NCI-H187 (cell line): ENCODE measurements at places on chromosomes 12 and 14.

GRCh38 chr14:70597731-70598130 lies 2.7 kb downstream of the MED6 start:
- no peak for DNase-seq

DNA sequence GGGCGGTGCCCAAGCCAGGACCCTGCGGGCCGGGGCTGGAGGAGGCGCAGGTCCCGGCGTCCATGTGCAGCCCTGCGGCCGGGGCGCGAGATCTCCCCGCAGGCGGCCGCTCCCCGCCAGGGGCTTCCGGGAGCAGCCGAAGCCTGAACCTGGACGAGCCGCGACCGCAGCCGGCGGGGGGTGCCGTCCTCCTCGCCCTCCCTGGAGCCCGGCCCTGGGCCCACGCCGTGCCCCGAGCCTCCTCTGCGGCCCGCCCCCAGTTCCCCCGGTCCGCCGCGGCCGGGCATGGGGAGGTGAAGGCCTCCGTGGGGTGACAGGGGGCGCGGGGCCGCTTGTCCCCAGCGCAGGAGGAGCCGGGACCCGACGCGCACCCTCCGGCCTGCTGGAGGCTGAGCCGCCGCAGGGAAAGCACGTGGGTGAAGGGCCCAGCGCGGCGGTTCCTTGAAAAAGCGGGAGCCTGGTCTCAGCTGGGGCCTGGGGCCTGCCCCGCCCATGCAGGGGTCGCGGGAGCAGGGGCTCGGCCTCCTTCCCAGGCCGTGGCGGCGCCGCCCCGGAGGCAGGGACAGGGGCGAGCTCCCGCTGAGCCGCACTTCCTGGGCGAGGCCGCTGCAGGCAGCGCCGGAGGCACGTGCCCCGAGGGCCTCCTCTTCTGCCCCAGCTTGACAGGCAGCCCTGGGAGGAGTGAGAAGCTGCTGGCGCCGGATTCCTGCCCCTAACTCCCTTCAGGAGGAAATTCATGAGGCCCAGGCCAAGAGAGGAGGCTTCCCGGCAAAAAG lies 55.6 kb upstream of the PPP2R5C start:
- no peak for DNase-seq

DNA sequence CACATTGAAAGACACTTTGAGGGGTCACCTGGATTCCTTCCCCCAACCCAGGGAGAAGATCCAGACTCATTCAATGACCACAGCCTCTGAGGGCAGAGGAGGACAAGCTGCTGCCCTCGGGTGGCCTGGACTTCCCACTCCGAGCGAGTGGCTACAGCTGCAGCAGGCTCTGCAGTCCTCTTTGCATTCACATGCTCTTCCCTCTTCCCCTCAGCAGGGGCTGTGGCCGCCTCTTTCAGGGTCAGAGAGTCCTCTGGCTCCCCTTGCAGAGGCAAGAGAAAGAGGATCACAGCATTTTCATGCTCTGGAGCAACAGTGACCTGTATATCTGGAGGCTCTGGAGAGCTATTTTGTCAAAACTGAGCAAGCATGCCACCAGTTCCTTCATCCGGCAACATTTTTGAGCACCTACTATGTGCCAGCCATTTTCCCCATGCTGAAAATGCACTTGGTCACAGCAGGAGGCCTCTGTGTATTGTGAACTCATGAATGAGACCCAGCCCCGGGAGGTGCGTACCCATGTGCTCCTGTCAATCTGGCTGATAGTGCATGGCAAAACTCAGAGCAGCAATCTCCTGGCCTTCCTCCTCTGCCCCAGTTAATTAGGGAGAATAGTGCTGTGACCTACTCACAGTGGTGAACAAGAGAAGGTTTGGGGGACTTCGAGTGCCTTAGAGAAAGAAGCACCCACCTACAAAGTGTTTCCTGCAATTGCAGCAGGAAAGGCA lies 42.9 kb upstream of the KCNA5 start:
- DNase-seq: no peak

DNA sequence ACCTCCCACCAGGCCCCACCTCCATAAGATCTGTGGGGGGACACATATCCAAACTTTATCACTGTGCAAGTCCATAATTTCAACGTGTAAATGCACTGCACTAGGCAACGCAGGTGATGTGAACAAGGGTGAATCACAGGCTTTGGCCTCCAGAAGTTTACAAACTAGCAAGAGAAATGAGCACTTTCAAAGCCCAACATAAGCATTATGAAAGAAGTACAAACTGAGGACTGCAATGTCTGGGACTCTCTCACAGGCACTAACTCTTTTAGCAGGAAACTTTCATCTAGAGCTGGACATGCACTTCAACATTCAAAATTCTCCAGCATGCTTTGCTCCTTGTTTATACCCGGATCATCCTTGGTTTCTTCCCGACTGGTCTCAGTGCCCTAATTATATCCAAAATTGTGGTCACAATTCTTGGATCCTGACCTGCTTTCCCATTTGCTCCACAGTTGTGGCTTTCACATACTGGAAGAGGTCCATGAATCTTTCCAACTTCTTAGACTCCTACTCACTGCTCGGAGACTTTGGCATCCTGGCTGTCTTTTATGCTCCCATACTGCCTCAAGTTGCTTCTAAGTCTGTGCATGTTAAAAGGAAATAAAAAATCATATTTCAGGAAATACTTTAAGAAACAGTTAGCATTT lies 44.9 kb upstream of the STRAP start:
- no peak for DNase-seq

DNA sequence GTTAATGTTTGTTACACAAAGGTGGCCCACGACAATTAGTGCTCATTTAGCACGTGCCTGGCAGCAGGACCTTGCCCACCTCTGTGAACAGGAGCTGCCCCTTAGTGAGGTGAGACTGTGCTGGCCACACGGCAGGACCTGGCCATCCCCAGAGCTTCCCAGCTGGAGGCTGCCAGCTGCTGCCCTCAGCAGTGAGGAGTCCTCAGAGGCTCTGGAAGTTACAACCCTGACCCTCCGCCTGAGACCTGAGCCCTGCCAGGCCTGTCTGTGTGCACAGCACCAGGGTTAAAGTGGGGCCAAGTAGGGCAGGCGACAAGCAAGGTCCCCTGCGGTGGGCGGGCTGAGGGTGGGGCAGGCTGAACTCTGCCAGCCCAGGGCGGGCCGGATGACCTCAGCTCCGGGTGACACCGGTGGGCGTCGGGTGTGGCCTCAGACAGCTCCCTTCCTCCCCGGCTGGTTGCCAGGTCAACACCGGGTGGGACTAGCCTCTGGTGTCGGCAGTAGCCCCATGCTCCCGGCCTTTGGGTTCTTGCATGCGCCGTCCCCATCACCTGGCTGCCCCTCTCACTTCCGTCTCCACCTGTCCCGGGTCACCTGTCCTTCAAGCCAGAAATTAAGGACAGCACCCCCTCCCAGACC lies 9.2 kb upstream of the LBHD2 start:
- DNase-seq: no peak

- DNase-seq: no peak
Observed at GRCh38 chr12:97637770-97638169, 175.2 kb downstream of the RMST start.

- no peak for DNase-seq
Observed at GRCh38 chr12:22122359-22122758, 76.3 kb downstream of the CMAS start.

GRCh38 chr12:31518680-31519227 lies 72.2 kb downstream of the DENND5B start:
- no peak for DNase-seq

DNA sequence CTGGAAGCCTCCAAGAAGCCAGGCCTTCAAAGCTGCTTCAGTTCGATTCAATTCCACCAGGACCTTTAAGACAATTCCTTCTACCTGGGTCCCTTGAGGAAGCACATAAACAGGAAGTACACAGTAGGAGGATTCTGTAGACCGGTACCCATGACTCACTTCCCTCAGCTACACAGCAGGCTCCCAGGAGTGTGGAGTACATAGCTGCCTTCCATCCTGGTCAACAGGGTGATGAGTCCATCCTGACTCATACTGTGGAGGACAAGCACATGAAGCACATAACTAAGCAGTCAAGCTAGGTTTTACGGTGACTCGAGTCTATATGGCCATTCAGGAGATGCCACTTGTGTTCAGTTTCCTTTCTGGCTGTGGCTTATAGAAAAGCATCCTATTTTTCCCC lies 197.6 kb upstream of the RBM19 start:
- DNase-seq: no peak

DNA sequence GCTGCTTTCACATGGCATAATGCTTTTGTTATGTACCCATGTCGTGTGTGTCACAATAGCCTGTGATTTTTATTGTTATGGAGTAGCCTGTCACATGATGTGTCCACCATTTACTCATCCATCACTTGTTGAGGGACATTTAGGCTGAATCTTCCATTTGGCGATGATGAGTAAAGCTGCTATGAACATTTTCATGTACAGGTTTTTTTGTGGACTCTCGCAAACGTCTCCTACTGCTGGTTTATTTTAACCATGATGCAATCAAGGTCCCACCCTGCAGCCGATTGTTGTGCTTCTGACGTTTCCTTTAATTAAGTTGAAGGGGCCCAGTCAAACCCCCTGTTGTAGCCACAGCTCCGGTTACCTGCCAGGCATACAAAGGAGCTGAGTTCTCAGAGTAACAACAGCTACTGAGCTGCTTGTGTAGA lies 63.2 kb downstream of the ZNF664 start:
- no peak for DNase-seq

- no peak for DNase-seq
Observed at GRCh38 chr12:131021154-131021541, 67.4 kb downstream of the ADGRD1 start.

DNA sequence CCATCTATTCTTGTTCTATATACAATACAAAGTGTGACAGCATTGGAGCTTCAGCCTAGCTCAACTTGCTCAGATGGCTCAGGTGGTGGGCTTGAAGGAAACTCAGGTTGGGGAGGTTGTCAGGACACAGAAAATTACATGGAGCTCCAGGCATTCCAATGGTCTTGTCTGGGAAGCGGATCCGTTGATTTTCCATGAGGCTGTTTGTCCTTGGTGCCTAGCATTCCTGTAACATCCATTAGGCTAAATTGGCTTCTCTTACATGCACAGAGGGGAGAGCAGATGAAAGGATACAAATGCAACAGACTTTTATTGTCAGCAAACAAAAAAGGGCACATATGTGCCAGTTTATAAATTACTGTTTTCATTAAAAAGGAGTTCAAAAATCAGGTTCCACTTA lies 75.5 kb upstream of the OTX2 start:
- no peak for DNase-seq
